ENCODE measurements at places on chromosomes 2 and 18. TPM values are rescaled to one million over a fixed set of nuclear protein-coding genes. Genes with fewer than 3 reads are reported as not detected.

Gene CRYBA2
- not detected for total RNA-seq

Gene CAPN14
- total RNA-seq, result 0.35 TPM

Gene IL1RL1
- 0.58 TPM for total RNA-seq

Gene OSR1
- not detected for total RNA-seq

Gene UGT1A3
- total RNA-seq, result not detected

Gene COX5B
- total RNA-seq, result 203 TPM

- H3K27ac ChIP-seq, result no peak overlapping the region
- peaks cover 5% of the 10 kb centered on the region for H3K27me3 ChIP-seq
- H3K4me1 ChIP-seq, result peaks cover 17% of the 10 kb centered on the region
These were observed 57.2 kb downstream of the SF3B1 start for GRCh38 chr2:197377670-197378069.

GRCh38 chr18:21831413-21831831 is 90.8 kb downstream of the MIB1 start:
- peaks cover 9% of the 10 kb centered on the region for H3K36me3 ChIP-seq
- H3K4me1 ChIP-seq, result no peaks in the 10 kb centered on the region
- H3K27ac ChIP-seq, result no peak overlapping the region
- no peak for DNase-seq

DNA sequence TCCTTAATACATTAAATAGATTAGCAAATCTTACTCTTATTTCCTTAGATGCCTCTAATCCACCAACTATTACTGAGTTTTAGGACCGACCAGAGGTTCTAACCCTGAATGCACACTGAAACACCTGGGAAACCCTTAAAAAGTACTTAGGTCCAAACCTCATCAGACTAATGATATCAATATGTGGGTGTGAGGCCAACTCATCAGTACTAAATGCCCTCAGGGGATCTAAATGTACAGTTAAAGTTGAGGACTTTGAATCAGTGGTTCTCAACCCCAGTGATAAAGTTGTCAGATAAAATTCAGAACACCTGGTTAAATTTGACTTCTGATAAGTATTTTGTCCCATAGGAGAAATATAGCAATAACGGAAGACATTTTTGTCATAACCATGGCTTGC is 20.9 kb downstream of the MMADHC start:
- H3K27ac ChIP-seq, result no peak overlapping the region
- no peak overlapping the region for H3K4me3 ChIP-seq
- no peaks in the 10 kb centered on the region for H3K27me3 ChIP-seq
- DNase-seq, result no peak

- H3K36me3 ChIP-seq, result peaks cover 21% of the 10 kb centered on the region
- peak overlapping the region; percentile 47 for H3K4me3 ChIP-seq
- H3K27me3 ChIP-seq, result peaks cover 61% of the 10 kb centered on the region
- peak overlapping the region; percentile 27 for H3K27ac ChIP-seq
- H3K4me1 ChIP-seq, result peaks cover 42% of the 10 kb centered on the region
- no peak for DNase-seq
These were observed 212.8 kb downstream of the BCL2 start for GRCh38 chr18:63106727-63107126.

GRCh38 chr2:39405364-39405763 is 31.7 kb downstream of the MAP4K3 start:
- no peak overlapping the region for H3K4me3 ChIP-seq
- no peak for DNase-seq
- no peaks in the 10 kb centered on the region for H3K27me3 ChIP-seq
- peaks cover 18% of the 10 kb centered on the region for H3K4me1 ChIP-seq
- H3K27ac ChIP-seq, result no peak overlapping the region

DNA sequence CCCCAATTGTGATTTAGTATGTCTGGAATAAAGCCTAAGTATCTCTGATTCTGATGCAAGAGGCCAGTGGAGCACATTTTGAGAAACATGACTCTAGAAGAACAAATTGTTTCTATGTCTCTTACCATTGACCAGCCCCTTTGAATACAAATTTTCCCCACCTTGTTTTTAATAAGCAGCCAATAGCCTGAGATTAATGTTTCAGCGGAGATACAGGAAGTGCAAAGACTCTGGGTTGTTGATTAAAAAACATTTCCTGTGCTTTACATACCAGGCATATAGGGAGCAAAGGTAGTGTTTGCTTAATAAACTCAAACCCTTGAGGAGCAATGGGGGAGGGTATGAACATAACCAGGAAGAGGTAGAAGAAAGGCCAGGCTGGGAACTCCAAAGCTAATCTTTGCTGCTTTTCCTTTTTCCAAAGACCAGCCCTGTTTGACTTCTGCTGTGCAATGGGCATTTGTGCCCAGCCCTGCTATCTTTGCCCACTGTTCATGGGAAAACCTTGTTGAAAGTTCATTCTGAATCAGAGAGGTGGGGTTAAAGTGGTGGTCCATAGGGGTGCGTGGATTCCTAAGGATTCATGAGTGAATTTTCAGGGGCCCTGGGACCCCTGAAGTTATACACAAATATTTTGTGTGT is 29.3 kb downstream of the UPP2 start:
- H3K36me3 ChIP-seq, result no peaks in the 10 kb centered on the region
- no peak for DNase-seq
- H3K27me3 ChIP-seq, result peaks cover 7% of the 10 kb centered on the region
- H3K27ac ChIP-seq, result no peak overlapping the region

DNA sequence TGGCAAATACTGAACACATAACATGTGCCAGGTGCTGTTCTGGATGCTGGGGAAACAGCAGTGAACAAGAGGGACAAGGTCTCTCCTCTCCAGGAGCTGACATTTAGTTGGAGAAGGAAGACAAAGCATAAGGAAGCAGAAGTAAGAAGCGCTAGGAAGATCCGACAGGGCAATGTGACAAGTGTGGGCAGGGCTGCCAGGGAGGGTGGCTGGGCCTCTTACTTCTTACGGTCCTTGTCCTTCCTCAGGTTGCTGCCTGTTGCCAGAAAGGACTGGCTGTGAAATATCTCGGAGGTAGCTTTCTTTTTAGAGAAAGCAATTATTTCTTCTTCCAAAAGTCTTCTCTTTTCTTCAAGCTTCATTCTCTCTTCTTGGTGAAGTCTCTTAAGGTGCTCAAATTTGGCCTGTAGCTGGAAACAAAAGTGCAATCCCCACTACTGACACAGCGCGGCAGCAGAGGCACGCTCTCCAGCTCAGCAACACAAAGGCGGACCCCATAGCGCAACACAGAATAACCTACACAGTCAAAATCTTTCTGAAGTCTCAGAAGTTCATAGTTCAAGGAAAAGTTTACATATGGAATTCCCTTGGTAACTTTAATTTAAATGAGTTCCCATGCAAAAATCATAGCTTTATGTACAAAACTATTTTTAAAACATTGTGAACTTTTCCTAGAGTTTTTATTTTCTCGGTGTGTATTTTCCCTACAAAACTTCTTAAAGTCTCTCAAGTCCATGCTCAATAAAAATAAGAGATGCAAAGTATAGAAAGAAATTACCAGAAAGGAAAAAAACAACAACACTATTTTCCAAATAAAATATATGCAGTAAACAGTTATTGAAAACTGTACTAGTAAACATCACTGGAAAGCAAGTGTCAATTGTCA is 67.7 kb downstream of the SEPTIN10 start:
- DNase-seq, result peak; percentile 57
- H3K4me3 ChIP-seq, result no peak overlapping the region
- no peaks in the 10 kb centered on the region for H3K36me3 ChIP-seq
- H3K27me3 ChIP-seq, result peaks cover 15% of the 10 kb centered on the region
- no peaks in the 10 kb centered on the region for H3K4me1 ChIP-seq

GRCh38 chr2:219508971-219509779 is 5.1 kb upstream of the ASIC4 start:
- H3K27me3 ChIP-seq, result peaks cover 41% of the 10 kb centered on the region
- H3K4me3 ChIP-seq, result no peak overlapping the region
- DNase-seq, result no peak
- peaks cover 18% of the 10 kb centered on the region for H3K36me3 ChIP-seq
- H3K4me1 ChIP-seq, result peaks cover 11% of the 10 kb centered on the region

DNA sequence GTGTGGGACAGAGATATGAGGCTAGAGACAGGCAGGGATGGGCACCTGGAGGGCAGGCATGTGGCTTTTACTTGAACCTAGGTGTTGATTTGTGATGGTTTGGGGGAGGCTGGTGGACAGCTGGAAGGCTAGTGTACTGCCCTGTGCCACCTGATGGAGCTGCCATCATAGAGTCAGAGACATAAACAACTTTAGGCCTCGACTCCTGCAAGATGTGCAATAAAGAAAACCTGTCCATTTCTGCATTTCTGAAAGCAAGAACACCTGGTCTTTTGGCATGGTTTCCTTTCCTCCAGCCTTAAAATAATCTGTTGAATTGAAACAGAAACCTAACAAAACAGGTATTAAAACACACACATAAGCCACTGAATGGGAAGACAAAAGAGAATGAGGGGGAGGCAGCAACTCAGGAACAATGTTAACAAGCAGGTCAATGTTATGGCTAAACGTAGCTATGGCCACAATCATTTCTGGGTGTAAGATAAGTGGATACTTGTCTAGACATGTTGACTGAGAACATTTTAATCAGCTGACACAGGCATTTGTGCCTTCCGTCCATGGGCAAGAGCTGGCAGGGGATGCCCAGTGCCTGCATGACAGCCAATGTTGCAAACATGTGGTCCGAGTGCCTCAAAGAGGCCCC is 87.8 kb downstream of the KCTD1 start:
- no peaks in the 10 kb centered on the region for H3K36me3 ChIP-seq
- no peak overlapping the region for H3K27ac ChIP-seq
- peaks cover 13% of the 10 kb centered on the region for H3K4me1 ChIP-seq

DNA sequence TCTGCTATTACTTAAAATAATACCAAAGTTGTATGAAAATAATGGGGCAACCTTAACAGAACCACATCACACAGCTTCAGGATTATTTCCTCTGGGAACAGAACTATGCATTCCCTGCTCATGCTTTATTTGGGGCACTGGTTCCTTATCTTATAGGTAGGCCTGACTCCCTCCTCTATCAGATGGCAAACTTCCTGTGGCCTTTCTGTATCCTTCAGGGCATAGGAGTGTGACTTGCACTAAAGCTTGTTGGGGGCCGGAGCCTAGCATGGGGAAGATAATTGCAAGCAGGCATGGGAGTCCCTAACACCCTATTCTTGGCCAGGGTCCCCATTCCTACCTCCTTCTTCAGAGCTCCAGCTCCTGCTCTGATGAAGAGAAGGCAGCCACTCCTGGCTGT is 167.2 kb upstream of the SERTAD2 start:
- peaks cover 25% of the 10 kb centered on the region for H3K4me1 ChIP-seq
- no peak overlapping the region for H3K27ac ChIP-seq

DNA sequence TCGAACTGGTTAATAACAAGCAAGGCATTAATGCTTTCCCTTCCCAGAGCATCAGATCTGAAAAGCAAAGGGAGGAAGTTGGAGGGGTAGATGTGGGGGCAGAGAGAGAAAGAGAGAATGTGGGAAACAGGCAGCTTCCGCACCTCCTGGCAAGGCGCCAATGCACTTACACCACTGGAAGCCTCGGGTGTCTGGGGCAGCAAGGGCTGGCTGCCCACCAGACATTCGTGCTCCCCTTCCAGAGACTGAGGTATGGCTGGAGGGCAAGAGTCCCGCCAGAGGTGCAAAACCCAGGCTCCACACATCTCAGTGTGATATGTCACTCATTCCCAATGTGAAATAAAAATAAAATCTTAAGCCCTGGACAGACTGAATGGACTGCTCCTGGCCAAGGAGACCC is 46.4 kb downstream of the TEX51 start:
- no peak overlapping the region for H3K27ac ChIP-seq
- H3K36me3 ChIP-seq, result no peaks in the 10 kb centered on the region
- H3K27me3 ChIP-seq, result peaks cover 7% of the 10 kb centered on the region
- no peak for DNase-seq

- no peaks in the 10 kb centered on the region for H3K27me3 ChIP-seq
- no peak for DNase-seq
- H3K27ac ChIP-seq, result no peak overlapping the region
- no peaks in the 10 kb centered on the region for H3K4me1 ChIP-seq
- H3K36me3 ChIP-seq, result no peaks in the 10 kb centered on the region
These were observed 55.6 kb downstream of the FAM117B start for GRCh38 chr2:202690321-202690900.

DNA sequence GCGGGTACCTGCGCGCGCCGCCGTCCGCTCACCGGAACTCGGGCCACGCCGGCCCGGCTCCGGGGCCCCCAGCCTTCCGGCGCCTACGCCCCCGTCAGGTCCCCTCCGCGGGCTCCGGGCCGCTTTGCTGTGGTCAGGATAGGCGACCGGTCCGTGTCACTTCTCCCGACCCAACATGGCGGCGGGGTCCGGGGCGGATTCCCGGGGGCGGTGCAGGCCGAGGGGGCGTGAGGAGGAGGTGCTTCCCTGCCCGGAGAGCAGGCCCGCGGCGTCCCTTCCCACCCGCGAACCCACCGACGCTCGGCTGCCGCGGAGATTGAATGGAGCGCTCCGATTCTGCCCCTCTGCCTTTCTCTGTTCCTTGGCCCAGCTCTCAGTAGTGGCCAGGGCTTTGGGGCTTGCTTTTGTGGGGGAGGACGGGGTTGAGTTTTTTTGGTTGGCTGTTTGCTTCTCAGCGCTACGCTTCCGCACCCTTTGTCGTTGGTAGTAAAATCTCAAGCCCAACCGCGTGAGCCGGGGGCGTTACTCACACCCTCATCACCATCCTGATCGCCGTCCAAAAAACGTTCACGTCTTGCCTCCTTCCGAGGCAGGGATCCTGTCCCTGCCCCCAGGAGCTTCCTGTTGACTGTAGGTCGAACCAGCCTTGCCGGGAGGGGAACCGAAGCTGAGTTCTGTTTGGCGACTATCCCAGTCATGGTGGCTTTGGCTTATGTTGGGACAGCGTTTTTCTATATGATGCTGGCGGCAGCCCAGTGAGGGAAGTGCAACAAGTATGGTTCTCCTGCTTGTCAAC is 532 bp upstream of the YES1 start:
- H3K4me3 ChIP-seq, result peak overlapping the region; percentile 83
- H3K27me3 ChIP-seq, result peaks cover 3% of the 10 kb centered on the region
- H3K4me1 ChIP-seq, result peaks cover 72% of the 10 kb centered on the region
- peak overlapping the region; percentile 99 for H3K27ac ChIP-seq
- peaks cover 15% of the 10 kb centered on the region for H3K36me3 ChIP-seq

DNA sequence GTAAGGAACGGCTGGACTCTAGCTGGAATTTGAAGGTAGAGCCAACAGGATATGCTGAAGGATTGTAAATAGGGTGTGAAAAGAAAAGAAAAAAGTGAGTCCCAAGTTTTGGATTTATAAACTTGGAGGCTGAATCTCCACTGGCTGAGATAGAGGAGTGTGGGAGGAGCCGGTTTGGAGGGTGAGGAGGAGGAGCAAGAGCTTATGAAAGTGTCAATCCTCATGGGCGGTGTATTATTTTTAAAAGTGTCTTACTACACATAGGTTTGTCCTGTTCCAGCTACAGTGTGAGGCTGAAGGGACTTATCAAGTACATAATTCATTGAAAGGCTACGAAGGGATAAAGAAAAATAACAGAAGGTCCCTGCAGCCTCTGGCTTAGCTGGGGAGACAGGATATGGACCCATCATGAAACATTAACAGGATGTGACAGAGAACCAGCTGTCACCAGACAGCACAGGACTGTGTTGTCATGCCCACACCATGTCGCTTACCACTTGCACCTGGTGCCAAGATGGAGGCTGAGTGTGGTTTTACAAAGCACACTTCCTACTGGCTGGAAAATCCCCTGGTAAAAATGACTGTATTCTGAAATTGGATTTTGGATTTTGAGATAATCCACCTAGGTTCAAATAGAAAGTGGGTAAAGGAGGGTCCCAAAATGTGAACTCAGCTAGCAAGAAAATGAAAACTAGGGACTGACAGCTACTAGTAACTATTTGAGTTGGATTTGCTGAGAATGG is 2.5 kb upstream of the MREG start:
- no peaks in the 10 kb centered on the region for H3K27me3 ChIP-seq
- peaks cover 17% of the 10 kb centered on the region for H3K36me3 ChIP-seq
- DNase-seq, result peak; percentile 74
- peak overlapping the region; percentile 25 for H3K4me3 ChIP-seq
- peaks cover 62% of the 10 kb centered on the region for H3K4me1 ChIP-seq
- H3K27ac ChIP-seq, result peak overlapping the region; percentile 91

- DNase-seq, result no peak
- no peaks in the 10 kb centered on the region for H3K36me3 ChIP-seq
- no peak overlapping the region for H3K4me3 ChIP-seq
- H3K4me1 ChIP-seq, result no peaks in the 10 kb centered on the region
- peaks cover 9% of the 10 kb centered on the region for H3K27me3 ChIP-seq
- no peak overlapping the region for H3K27ac ChIP-seq
These were observed 181.3 kb downstream of the INSIG2 start for GRCh38 chr2:118269408-118270051.

Data from activated CD4-positive, alpha-beta memory T cell treated with anti-CD3 and anti-CD28 coated beads, Interleukin-2, amount 10 ng/mL, durations not matched to agents 7 days and 5 days (primary cell).